ENCODE measurements at places on chromosomes 16 and 17.
A peak's percentile ranks its signal among the peaks of the same experiment; 100 is the strongest.

- peak; percentile 81 for DNase-seq
These were observed 96.9 kb downstream of the RAB11FIP4 start for GRCh38 chr17:31488264-31488981.

GRCh38 chr16:58102665-58103392 lies 26.4 kb downstream of the CFAP20 start:
- no peak for DNase-seq

GRCh38 chr16:1057252-1057932 lies 15.2 kb upstream of the SSTR5 start:
- no peak for DNase-seq

GRCh38 chr17:7004398-7005253 lies 7.8 kb upstream of the RNASEK start:
- DNase-seq = no peak

GRCh38 chr17:60153606-60154390 lies 4.0 kb downstream of the CA4 start:
- no peak for DNase-seq

DNA sequence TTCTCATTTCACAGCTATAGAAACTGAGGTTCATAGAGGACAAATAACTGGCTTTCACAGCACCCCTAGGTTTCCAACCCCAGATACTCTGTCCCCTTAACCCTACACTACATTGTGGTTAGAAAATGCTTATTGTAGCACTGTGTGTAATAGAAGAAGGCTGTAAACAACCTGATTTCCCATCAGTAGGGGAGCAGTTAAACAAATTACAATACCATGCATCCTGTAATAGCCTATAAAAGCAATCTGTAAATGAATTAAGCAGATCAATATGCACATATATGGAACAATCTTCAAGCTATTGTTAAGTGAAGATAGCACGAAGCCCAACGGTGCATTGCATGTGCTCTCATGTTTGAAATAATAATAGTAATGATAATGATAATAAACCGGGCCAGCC lies 39.2 kb upstream of the XPO6 start:
- no peak for DNase-seq

GRCh38 chr16:24504472-24505345 lies 34.7 kb upstream of the RBBP6 start:
- DNase-seq = peak; percentile 83

DNA sequence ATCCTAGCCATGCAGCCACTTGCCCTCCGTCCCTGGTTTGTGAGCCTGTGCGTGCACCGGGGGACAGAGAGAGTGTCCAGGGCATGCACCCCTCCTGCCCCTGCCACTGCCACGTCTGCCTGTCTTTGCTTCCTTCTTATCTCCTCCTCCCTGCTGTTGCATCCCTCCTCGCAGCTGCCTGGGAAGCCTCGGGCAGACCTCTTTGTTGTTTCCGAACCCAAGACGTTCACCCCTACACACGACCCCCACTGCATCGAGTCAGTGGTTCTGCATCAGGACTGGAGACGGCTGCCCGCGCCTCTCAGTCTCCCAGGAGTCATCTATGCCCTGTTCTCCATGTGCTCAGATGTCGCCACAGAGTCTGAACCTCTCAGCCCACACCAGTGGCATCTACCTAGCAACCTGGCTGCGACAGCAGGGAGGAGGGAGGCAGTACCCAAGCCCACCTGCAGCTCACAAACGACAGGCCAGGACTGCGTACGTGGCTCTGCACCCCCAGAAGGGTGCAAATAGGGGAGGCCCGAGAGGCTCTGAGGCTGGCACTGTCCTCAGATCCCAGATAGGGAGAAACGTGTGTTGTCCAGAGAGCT lies 5.2 kb downstream of the TIMP2 start:
- peak; percentile 54 for DNase-seq

GRCh38 chr16:50390914-50391716 lies 22.3 kb upstream of the BRD7 start:
- DNase-seq = peak; percentile 63

DNA sequence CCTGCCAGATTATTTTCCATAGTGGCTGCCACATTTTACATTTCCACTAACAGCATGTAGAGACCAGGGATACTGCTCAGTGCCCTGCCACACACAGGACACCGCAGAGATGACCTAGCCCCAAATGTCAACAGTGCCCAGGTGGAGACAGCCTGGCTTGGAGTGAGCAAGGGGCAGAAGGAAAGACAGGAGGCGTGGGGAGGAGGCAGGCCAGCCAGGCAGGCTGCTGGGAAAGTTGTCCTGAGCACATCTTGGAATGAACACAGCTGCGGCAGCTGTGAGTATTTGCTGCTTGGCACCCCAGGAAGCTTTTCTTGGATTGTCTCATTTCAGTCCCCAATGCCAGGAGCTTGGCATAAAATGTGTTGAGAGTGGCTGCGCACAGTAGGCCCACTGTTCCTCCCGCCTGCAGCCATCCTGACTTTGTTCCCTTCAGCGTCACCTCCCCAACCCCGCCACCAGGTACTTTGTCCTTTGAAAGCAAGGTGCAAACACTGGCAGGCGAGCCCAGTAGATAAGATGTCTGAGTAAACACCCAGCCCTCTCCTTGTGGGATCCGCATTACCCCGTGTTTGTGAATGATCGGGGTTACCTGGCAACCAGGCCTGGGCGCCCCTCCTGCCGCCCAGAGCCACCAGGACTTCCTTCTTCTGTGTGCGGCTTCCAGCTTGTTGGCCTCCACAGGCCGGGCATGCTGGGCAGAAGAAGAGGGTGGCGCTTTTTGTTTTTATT lies 114.0 kb downstream of the CMIP start:
- no peak for DNase-seq

DNA sequence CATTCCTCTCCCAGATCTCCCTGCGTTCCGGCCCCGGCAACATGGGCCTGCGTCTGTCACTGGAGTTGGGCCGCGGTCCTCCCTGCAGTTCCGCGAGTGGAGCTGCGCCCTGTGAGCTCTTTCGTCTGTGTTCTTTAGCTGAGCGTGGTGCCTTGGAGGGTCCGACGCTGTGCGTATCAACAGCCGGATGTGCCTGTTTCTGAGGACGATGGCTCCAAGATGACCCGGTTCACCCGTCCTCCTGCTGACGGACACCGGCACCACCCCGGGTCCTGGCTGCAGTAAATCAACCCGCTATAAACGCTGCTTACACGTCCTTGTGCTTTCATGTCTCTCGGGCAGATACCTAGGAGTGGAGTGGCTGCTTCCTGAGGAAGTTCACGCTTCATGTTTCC lies 44.8 kb upstream of the GNG13 start:
- no peak for DNase-seq

- DNase-seq = no peak
These were observed 42.7 kb upstream of the DNAH9 start for GRCh38 chr17:11555530-11555929.

- peak; percentile 71 for DNase-seq
These were observed 8.4 kb downstream of the KRT39 start for GRCh38 chr17:40958086-40958953.

GRCh38 chr17:31509095-31509804 lies 117.8 kb downstream of the RAB11FIP4 start:
- DNase-seq = peak; percentile 59

- DNase-seq = peak; percentile 100
These were observed at the start of gene SMPD3 for GRCh38 chr16:68448360-68448970. SMPD3 (minus strand) TSS chr16:68448508; CDS start chr16:68372181, 76,327 bp downstream.

GRCh38 chr16:1449201-1449788 lies 4.9 kb upstream of the CCDC154 start:
- DNase-seq = no peak

All from islet precursor cell (in vitro differentiated cells).